ENCODE measurements at places on chromosomes 16 and 17.

DNA sequence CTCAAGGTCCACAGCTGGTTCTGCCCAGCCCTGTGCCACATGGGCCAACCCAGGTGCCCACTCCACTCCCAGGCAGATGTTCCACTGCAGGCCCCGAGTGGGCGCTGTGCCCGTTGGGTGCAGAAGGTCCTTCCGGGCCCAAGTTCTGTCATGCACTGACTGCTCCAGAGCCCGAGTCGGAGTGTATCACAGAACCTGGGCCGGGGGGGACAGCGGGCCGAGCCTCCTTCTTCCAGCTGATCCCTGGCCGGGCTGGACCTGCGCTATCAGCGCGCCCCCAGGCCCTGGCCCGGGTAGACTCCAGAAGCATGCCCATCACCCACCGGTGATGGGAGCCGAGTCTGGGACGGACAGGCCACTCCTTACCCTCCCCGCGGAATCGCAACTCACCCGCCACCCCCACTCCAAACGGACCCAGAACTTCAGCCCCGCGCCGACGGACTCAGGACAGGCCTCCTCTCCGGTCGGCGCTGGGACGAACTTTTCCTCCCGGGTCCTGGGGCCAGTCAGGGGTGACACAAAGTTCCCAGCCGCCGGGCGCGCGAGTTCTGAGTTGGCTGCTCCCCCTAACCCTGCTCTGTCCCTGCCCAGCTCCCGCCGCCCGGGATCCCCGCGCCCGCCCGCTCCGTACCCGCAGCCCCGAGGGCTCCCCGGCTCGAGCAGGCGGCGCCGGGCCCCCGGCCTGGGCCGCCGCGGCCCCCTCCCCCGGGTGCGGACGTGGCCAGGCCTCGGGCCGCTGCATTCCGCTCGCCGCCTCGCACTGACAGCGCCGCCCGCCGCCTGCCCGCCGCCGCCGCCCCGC, at the start of gene COPZ2:
COPZ2 (minus strand) TSS at position 762 of the 802 bp plus-strand sequence; CDS start at position 742, 20 bp downstream.
- DNase-seq: peak; percentile 64

- no peak for DNase-seq
Measured at GRCh38 chr16:27174798-27175197, 28.5 kb upstream of the KDM8 start.

DNA sequence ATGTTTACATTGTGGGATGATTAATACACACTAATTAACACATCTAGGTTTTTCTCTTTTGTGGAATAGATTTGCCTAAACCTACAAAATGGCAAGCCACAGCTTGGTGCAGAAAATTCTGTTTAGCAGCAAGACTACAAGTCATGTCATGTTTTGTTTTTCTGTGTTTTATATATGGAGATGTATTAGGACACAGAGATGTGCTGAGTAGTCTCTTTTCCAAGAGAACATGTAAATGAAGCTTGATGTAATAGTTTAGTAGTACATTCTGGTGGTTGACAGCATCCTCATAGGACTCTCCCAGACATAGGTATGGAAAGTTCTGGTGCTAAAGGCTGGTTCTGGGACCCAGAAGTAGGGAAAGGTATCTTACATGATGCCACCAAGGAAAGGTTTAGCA, 1345.4 kb downstream of the CDH11 start:
- no peak for DNase-seq

GRCh38 chr17:40260528-40260927, 27.2 kb upstream of the CDC6 start:
- no peak for DNase-seq

DNA sequence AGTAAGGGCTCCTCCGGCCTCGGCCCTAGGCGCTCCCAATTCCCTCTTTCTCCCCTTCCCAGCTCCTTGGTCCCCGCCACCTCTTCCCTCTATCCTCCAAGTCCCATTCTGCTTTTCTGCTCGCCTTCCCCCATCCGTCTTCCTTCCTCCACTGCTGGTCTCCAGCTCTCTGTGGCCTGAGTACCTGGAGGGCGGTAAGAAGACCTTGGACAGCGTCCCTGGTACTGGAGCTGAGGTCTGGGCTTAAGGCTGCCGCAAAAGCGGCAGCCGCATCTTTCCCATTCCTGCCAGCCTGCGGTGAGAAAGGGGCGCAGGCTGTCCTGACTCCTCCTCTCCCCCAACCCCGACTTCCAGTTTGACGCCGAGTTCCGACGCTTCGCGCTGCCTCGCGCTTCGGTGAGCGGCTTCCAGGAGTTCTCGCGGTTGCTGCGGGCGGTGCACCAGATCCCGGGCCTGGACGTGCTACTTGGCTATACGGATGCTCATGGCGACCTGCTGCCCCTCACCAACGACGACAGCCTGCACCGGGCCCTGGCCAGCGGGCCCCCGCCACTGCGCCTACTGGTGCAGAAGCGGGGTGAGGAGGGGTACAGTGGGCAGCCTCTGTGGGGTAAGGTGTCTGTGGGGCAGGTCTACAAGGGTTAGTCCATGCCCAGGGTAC, 471 bp downstream of the PARD6A start:
- no peak for DNase-seq

- no peak for DNase-seq
Measured at GRCh38 chr17:73720187-73720834, 76.1 kb upstream of the SDK2 start.

DNA sequence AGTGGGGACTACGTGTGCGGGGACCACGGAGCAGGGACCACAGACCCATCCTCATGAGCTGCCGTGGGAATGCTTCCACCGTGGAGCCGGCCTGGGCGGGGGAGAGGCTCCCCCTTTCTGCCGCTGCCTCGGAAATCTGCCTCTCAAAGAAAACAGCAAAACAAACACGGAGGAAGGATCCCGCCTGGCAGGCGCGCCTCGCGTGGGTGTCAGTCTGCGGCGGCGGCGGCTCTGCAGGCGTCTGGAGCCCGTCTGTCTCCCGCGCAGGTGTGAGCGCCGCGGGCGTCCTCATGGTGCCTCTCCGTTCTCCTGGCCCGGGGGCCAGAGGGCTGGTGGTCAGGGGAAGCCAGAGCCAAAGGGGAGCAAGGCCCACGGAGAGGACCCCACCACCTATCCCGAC, 27.5 kb downstream of the GSE1 start:
- no peak for DNase-seq

GRCh38 chr16:3364774-3365427, 9.2 kb downstream of the OR2C1 start:
- DNase-seq: peak; percentile 77

Measured in activated CD4-positive, alpha-beta T cell treated with anti-CD3 and anti-CD28 coated beads, Interleukin-2, amount 50 U/mL, for 1 hour (primary cell).